Hematopoietic multipotent progenitor cell treated with erythropoietin and hydrocortisone succinate and interleukin-3 and kit ligand, for 8 days (in vitro differentiated cells): ENCODE measurements at places on chromosomes 12 and 14.
A peak's percentile ranks its signal among the peaks of the same experiment; 100 is the strongest.

- no peak for DNase-seq
Observed at GRCh38 chr14:104593241-104593701, 11.3 kb downstream of the TMEM179 start.

DNA sequence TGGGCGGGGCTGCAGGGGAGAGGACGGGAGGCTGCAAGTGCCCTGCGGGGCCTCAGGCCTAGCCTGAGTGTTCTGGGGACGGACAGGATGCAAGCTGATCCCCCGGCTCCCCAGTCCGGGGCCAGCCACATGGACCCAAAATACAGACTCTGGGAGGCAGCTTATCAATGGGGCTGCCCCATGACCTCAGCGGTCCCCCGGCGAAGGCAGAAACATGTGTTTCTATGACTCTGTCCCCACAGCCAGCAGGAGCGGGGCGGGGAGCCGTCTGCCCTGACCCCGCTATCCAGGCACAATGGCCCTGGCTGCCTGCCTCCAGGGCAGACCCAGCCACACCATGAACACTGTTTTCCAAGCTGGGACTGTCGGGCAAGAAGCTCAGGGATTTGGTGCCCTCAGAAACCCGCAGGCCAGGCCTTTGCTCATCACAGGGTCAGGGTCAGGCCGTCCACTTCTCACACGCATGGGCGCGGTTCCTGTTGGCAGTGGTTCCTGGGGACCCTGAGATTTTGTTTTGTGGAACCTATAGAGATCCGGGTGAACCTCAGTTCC, 75.0 kb downstream of the RFLNA start:
- DNase-seq = no peak

DNA sequence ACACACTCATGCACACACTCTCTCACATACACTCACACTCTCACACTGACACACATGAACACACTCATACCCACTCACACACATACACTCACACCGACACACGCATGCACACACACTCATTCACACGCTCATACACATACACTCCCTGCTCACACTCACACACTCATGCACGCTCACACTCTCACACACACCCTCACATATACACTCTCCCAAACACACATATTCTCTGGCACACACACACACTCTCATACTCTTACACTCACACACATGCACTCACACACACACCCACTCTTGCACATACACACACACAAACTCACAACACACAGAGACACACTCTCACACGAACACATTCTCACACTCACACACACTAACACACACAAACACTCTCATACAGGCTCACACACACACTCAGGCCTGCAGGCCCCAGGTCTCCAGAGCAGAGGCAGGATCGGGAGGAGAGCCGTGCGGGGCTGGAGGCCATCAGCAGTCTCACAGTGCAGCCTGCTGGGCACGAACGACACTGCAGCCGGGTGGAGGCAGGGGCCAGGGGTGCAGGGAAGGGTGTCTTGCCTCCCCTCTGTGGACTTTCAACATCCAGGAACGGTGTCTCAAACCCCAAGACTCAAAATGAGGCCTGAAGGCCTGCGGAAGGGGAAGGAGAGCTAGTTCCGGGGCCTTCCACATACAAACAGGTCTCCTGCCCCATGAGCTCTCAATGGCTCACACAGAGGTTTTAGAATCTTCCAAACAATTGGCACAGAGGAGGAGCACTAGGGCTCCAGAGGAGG, 148.7 kb downstream of the ANO2 start:
- DNase-seq = peak; percentile 22

DNA sequence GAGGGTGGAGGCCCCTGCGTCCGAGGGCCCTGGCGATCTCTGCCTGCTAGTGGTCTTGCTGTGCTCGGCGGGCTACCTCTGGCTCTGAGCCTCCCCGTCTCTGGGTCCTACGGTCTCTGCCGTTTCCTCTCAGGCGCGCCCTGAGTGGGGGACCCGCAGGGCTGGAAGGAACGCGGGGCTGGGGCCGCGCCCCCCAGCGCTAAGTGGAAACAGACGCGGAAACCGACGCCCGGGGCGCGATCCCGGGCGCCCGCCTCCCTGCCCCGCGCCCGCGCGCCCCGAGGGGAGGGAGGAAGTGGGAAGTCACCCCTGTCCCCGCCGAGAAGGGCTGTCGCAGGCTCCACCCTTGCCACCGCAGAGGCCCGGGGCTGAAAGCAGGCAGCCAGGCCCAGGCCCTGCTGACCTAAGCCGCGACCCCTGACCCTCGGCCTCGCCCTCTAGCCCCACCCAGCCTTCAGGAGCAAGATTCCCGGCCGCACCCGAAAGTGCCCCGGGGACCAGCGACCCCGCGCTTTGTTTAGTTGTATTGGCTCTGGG, 831 bp downstream of the CRIP1 start:
- DNase-seq = peak; percentile 22

GRCh38 chr12:27009881-27010301, 4.3 kb downstream of the TM7SF3 start:
- DNase-seq = peak; percentile 63

GRCh38 chr12:70543444-70543843, 93.8 kb downstream of the PTPRB start:
- no peak for DNase-seq

GRCh38 chr12:111437816-111438454, 32.2 kb downstream of the SH2B3 start:
- peak; percentile 92 for DNase-seq

DNA sequence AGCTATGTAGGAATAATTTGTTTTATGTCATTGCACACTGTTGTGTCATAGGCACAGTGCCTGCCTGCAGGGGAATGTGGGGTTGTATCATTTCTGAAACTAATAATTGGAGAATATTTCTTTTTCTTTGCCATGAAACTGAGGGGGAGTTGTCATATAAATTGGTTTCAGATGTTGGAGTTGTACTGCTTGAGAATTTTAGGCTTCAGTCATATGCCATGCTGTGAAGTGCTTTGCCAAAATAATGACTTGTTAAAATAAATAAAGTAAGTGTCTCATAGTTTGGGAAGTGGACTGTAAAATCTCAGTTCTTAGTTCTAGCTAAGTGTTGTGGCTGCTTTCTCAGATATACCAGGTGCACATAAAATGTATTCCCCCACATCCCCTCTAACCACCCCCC, 116.8 kb downstream of the DAAM1 start:
- DNase-seq = no peak

GRCh38 chr14:58732387-58732786, 94.6 kb downstream of the DACT1 start:
- no peak for DNase-seq

GRCh38 chr12:72214163-72214562, 58.0 kb upstream of the TRHDE start:
- DNase-seq = no peak

GRCh38 chr12:113334786-113335539, at the start of gene SLC8B1:
TSS of gene SLC8B1 (minus strand) at chr12:113335109. CDS start at chr12:113332878, 2,231 bp downstream.
- DNase-seq = peak; percentile 73

DNA sequence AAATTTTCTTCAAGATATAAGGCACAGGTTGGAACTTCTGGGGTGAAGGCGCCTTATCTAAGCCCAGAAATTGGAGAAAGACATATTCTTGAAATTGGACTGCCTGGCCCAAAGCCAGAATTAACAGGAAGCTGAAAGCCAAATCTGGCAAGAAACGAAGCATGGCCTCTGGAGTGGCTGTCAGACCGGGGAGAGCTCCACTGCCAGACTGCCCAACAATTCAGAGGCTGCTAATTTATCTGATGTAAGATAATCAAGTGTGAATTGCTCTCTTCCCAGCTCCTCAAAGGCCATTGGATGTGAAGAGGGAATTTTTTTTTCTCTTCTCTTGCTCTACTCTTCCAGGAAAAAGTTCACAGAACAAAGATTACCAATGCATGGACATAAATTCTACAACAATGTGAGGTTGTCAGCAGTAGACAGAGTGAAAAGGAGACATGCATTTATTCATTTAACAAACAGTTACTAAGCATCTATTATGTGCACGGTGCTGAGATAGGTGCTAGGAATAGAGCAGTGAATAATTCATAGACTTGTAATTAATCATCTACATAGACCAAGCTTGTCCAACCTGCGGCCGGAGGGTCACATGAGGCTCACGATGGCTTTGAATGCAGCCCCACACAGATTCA, at the start of gene GDF3:
GDF3 (minus strand) TSS at position 210 of the 632 bp plus-strand sequence; CDS start at position 163, 47 bp downstream.
- DNase-seq = peak; percentile 63

DNA sequence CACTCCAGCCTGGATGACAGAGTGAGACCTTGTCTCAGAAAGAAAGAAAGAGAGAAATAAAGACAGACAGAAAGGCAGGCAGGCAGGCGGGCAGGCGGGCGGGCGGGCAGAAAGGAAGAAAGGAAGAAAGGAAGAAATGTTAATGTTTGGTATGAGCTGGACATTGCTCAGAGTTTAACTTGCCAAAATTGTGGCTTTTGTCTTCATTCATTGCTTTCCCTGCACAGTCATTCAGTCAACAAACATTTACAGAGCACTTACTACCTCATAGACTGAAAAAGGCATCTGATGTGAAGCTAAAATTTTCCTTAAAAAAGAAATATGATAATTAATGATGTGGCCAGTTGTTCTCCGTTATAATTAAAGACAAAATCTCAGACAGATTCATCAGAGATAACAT, 247.1 kb downstream of the SPTSSA start:
- no peak for DNase-seq

- no peak for DNase-seq
Observed at GRCh38 chr12:40313928-40314327, 89.1 kb downstream of the LRRK2 start.

DNA sequence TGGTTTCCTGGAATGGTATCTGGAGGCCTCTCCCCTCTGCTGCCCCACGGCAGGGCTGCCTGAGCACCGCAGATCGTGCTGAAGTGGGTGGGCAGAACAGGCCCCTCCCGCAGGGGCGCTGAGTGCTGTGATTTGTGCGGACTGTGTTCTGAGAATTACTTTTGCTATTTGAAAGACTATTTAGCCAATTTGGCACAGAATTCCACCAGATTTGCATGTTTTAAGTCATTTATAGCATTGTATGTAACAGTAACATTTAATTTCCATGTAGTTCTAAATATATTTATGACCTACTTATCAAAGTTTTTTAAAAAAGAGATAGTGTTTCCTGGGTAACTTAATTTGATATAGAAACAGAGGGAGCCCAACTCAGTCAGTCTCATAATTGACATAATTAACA, 55.3 kb downstream of the TNFAIP2 start:
- no peak for DNase-seq

- DNase-seq = peak; percentile 37
Observed at GRCh38 chr12:97960741-97961608, 498.4 kb downstream of the RMST start.

DNA sequence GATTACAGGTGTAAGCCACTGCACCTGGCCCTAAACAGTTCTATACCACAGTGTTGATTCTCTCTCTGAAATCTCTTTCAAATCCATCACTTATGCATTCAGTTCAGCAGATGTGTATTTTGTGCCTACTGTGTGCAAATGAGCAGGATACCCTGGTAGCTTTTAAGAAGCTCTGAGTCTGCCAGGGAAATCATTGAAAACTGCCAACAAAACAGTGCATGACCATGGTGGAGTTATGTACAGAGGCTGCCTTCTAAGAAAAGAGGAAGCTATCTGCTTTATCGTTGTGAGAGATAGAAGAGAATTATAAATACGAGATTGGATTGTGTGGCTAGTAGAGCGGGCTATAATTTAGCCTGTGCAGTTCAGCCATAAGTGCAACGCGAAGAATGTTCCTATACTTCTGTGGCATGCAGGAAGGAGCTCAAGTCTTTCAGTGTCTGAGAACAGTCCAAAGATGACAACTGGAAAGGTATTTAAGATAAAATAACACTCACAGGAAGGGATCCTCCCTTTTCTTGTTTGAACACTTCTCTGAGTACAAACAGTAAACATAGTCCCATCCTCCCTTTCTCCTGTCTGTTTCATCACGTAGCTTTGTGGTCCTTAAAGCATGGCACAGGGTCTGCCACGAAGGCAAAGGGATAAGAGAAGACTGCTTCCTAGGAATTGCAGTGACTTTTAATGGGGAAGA, 4.3 kb downstream of the DIP2B start:
- DNase-seq = no peak

DNA sequence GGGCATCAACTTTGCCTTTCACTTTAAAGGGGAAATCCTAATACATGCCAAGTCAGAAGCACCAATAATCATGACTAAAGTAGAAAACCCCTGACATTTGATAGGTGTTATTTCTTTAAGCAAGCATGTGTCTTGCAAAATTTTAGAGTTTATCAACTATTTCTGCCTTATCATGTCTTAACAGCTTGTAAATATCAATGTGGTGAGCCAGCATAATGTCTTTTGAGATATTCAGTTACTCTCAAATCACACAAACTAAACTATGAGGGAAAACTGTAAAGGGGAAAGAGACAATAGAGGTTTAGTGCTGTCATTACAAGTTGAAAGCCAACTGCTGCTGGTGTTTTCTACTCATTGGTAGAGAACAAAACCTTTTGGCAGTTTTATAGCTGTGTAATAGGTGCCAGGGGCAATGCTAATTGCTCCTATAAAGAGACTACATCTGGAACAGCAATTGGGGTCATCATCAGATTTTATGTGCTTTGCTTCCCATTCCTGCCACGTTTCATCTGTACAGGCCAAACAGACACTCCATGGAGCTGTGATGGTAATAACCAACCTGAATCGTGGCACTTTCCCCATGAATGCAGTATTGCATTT, 1027.4 kb downstream of the FSCB start:
- DNase-seq = peak; percentile 1

DNA sequence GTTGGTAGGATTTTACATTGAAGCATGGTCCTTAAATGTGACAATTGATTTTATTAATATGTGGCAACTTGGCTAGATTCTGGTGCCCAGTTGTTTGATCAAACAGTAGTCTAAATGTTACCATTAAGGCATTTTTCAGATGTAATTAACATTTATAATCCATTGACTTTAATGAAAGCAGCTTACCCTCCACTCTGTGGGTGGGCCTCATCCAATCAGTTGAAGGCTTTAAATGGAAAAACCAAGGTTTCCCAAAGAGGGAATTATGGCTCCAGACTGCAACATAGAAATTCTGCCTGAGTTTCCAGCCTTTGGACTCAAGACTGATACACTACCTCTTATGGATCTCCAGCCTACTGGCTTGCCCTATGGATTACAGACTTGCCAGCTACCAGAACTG, 1153.2 kb downstream of the BCL11B start:
- DNase-seq = no peak

DNA sequence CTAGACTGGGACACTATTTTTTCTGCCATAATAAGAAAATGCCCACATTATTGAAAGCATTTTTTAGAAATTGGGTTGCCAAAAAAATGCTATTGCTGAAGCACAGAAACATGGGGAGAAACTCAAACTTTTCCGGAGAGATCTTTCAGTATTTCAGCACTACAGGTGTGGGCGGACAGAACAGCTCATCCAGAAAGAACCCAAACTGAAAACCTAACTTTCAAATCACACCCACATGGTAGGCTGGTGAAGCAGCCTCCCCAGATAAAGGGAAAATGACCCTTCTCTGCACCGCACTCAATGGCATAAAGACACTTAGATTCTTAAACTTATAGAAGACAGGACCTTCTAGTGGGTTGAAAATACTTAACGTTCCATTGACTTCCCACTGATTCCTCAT, 62.3 kb upstream of the TMPO start:
- no peak for DNase-seq
